ENCODE measurements at places on chromosomes 13 and 19. TPM values are rescaled to one million over a fixed set of nuclear protein-coding genes. Genes with fewer than 3 reads are reported as not detected.

- no peak for DNase-seq
- H3K36me3 ChIP-seq: peaks cover 3% of the 10 kb centered on the region
- peaks cover 68% of the 10 kb centered on the region for H3K27me3 ChIP-seq
- peaks cover 14% of the 10 kb centered on the region for H3K4me1 ChIP-seq
These were observed 2.4 kb downstream of the MEDAG start for GRCh38 chr13:30908416-30908980.

GRCh38 chr13:44618326-44618725 is 42.2 kb upstream of the TSC22D1 start:
- no peak overlapping the region for H3K4me3 ChIP-seq
- peaks cover 5% of the 10 kb centered on the region for H3K27me3 ChIP-seq
- no peaks in the 10 kb centered on the region for H3K36me3 ChIP-seq
- no peaks in the 10 kb centered on the region for H3K4me1 ChIP-seq

DNA sequence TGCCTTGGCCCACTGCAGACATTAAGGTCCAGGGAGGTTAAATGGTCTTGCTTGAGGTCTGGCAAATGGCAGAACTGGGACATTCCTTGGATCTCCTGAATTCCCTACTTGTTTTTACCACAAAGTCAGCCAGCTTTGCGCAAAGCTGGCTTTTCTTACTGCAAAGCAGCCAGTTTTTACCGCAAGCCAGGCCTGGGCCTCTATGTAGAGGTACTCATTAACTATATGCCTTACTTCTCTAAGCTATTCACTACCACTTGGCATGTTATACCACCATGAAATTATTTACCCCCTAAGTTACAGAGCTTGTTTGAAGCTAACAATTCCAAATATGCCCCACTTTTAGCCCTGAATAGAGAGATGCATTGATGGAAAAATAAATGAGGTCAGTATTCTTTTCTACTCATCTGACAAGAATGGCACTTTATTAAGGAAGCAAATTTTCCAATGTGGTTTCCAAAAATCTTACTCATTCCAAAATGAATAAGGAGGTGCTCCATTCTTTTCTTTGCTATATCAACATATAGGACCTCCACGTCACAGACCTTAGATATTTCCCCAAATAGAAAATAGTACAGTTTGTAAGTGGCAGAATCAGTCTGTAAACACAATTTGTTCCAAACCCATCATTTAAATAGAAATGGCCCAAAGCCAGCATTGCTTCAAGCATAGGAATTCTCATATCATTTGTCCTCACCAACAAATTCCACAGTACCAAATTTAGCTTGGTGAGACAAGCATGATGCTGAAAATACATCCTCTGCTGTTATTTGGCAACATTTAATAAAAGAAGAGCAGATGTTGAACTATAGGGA is 143.9 kb upstream of the TSC22D1 start:
- DNase-seq: no peak
- H3K4me1 ChIP-seq: no peaks in the 10 kb centered on the region
- H3K27me3 ChIP-seq: no peaks in the 10 kb centered on the region
- H3K27ac ChIP-seq: no peak overlapping the region
- H3K36me3 ChIP-seq: no peaks in the 10 kb centered on the region
- H3K4me3 ChIP-seq: no peak overlapping the region

- H3K36me3 ChIP-seq: no peaks in the 10 kb centered on the region
- peaks cover 9% of the 10 kb centered on the region for H3K27me3 ChIP-seq
- H3K27ac ChIP-seq: no peak overlapping the region
- H3K4me3 ChIP-seq: no peak overlapping the region
- DNase-seq: no peak
These were observed 25.5 kb downstream of the FGF21 start for GRCh38 chr19:48780631-48781391.

DNA sequence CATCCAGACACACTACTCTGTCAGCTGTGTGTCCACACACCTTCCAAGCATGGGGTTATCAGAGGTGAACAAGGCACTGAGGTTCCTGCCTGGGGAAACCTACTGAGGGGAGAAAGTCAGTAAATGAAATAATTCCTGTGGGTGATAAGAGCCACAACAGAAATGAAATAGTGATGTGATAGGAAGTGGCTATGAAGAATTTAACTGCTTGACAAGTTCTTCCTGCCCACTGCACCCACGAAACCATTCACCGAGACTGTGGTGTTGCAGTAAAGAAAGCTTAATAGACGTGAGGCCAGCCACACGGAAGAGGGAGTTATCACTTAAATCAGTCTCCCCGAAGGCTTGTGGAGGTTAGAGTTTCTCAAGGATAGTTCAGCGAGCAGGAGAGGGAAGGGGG is 353.1 kb downstream of the UQCRFS1 start:
- no peak overlapping the region for H3K27ac ChIP-seq
- H3K4me1 ChIP-seq: peaks cover 7% of the 10 kb centered on the region
- DNase-seq: no peak

- no peaks in the 10 kb centered on the region for H3K27me3 ChIP-seq
- H3K4me1 ChIP-seq: peaks cover 3% of the 10 kb centered on the region
- H3K27ac ChIP-seq: no peak overlapping the region
These were observed 11.5 kb downstream of the PPP1R15A start for GRCh38 chr19:48883726-48884125.

GRCh38 chr19:50974702-50975556 is 5.5 kb upstream of the KLK6 start:
- H3K4me3 ChIP-seq: no peak overlapping the region
- H3K27me3 ChIP-seq: peaks cover 20% of the 10 kb centered on the region
- H3K27ac ChIP-seq: no peak overlapping the region
- no peaks in the 10 kb centered on the region for H3K4me1 ChIP-seq

DNA sequence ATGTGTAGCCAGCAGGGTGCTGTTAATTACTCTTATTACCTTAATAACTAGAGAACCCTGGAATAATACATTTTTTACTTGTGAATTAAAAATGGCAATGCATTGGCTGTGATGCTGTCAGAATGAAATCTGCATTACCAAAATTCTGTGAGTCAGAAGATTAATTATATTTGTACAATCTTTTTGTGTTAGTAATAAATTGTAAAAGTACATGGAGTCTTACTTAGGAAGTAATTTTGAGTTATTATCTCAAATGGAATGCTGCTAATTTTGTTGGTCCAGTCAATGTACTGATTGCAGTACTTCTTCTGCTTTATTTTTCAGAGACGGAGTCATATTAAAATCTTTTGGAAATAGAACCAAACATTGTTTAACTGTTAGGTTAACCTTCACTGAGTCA is 152.0 kb upstream of the SLC10A2 start:
- H3K27ac ChIP-seq: no peak overlapping the region
- no peaks in the 10 kb centered on the region for H3K36me3 ChIP-seq
- no peaks in the 10 kb centered on the region for H3K4me1 ChIP-seq
- H3K4me3 ChIP-seq: no peak overlapping the region

ERICH4 gene
- total RNA-seq: not detected

ZNF575 gene
- 4.6 TPM for total RNA-seq

HIPK4 gene
- total RNA-seq: not detected

TMEM38A gene
- total RNA-seq: 1.6 TPM

SOX1 gene
- total RNA-seq: not detected

CGB5 gene
- total RNA-seq: not detected

PNMA8C gene
- total RNA-seq: 0.11 TPM
